NCI-H2081 treated with DMSO at 0.1 percent for 48 hours (cell line): ENCODE measurements at places on chromosomes 1 and 21.

GRCh38 chr1:198234520-198235251 lies 77.9 kb downstream of the NEK7 start:
- DNase-seq: no peak

DNA sequence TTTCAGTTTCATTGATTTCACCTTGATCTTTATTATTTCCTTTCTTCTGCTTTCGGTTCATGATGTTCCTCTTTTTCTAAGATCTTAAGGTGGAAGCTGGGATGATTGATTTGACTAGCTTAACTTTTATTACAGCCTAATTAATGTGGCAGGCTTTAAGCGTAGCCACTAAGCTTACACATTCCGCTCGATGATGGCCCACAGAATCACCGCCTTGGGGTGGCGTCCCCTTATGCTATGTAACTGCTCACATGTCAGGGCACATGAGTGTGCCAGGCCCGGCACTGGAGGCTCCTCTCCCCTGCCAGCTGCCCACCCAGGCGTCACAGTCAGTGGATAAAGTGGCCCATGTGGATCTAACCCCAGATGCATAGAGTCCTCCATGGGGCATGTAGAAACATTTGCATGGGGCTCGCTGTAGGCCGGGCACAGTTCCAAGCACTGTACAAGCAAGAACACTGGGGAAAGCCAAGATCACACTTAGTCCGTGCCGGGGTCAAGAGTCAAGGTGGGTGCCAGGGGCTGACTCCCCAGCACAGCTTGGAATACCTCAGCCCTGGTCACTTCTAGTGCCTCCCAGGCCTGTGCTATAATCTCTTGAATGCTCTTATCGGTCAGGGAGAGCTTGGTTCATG lies 41.7 kb downstream of the PKNOX1 start:
- DNase-seq: no peak

DNA sequence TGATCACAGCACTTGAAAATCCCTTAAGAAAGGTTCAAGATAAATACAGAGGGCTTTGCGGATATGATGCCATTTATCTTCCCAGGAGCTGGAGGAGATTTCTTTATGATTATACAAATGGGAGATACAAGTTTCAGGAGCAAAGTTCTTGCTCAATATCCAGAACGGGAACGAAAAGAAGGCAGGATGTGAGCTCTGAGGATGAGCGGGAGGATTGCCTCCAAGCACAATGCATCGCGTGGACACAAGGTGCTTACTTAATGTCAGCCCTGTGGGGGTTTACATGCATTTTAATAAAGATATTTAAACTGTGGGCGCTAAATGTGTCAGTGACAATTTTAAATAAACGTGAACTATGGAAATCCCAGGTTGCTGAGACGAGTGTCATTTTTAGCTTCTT lies 59.0 kb downstream of the SYT6 start:
- no peak for DNase-seq

- no peak for DNase-seq
These were observed 908 bp upstream of the ELK4 start for GRCh38 chr1:205632669-205633169.

DNA sequence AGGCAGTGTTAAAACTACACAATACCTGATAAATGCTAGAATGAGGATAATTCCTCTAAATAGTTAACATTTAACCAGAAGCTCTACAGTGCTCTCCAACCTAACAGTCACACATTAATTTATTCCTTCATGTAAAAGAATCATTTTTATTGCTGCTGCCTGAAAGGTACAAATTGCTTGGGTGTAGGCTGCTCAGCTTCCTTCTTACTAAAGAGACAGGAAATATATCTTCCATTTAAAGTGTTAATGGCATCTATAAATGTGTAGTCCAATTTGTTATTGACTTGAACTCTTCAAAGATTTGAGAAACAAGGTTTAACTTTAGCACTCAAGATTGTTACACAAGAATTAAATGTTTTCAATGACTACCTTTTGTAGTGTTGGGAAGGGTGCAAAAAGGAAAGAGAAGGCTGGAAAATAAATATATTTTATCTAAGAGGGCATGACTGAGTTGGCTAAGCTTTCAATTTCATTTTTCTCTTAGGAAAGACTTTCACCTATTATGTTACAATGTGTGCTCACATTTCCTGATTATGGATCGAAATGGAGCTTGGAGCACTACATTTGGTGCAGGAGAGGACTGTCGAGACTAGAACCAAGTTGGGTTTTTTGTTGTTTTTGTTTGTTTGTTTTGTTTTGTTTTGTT lies 105.5 kb upstream of the CACYBP start:
- no peak for DNase-seq

GRCh38 chr1:27011976-27012563 lies 580 bp downstream of the TENT5B start:
- no peak for DNase-seq

- DNase-seq: no peak
These were observed 15.0 kb downstream of the SMYD2 start for GRCh38 chr1:214295934-214296333.

GRCh38 chr1:50257940-50258685 lies 149.4 kb downstream of the ELAVL4 start:
- DNase-seq: no peak

- DNase-seq: no peak
These were observed 39.6 kb downstream of the GFI1 start for GRCh38 chr1:92447033-92447681.

- no peak for DNase-seq
These were observed 137.9 kb upstream of the NGF start for GRCh38 chr1:115475901-115476300.

GRCh38 chr1:47227341-47228232 lies 4.4 kb downstream of the TAL1 start:
- DNase-seq: no peak

DNA sequence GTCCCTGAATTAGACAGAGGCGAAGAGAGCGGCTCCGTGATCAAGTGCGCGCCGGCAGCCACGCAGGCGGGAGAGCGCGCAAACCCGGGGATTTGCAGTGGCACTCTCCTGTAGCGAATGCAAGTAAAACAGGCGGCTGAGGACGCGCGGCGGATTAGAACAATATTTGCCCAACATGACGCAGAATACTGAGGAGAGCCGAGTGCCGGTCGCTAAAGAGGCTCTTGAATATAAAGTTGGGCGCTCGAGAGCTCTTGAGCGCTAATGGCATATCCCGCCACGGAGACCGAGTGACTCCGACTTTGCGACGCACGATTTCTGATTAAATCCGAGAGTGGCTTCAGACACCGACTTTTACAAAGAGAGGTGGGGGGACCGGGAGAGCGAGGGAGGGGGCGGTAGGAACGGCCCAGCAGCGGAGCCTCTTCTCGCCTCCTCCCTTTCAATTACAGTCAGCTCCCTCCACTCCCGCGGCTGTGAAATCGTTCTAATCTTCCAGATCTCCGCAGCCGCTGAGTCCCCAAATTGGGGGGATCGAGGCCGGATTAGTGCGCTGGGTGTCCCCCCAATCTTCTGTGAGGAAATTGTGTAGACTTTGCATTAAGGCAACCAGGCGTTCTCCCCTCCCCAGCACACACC lies 2.3 kb downstream of the PAX7 start:
- DNase-seq: no peak

DNA sequence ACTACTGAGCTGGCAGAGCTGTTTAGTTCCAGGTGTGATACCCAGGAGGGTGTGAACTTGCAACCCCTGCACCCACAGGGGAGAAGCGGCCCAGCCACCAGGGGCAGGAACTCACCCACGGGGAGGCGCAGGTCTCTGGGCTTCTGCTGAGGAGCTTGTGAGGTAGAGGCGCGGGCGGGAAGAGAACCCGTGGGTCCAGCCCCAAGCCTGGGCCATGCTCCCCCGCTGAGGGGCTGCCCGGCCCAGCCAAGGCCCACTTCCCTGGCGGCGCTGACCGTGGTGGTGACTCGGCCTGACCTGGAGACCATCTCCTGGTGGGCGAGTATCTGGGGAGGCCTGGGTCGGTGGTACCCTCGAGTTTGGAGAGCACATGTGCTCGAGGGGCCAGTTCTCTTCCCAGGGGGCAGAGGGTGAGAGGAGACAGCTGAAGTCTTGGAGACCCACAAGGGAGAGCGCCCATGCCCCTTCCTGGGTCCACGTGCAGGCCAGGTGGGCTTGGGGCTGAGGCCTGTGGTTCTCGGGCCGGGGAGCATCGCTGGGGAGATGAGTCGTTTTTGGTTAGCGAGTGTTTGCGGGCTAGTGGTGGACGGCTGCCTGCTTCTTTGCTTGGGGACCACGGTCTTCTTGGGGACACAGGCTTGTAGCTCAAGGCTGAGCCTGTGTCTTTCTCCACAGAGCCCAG lies 28.4 kb upstream of the EDN2 start:
- DNase-seq: no peak

GRCh38 chr1:39407510-39407895 lies 83.9 kb upstream of the BMP8A start:
- DNase-seq: no peak

DNA sequence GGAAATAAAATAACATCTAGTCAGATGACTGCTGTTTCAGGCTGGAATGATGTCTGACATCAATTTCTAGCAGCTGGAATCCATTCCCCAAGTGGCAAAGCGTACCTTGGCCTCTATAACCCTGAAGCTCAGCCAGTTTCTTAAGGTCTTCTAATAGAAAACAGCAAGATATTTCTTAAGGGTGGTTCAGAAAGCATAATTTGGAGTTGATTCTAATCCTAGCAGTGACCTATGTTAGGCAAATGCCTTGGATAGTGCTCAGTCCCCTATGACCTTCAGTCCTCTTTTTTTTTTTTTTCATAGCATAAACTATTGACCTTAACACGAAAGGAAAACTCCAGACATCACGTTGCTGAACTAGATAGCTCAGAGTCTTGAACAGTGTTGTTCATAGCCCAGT lies 56.5 kb downstream of the LAMC2 start:
- DNase-seq: no peak

- DNase-seq: no peak
These were observed 1.1 kb downstream of the CKS1B start for GRCh38 chr1:154975409-154976059.

DNA sequence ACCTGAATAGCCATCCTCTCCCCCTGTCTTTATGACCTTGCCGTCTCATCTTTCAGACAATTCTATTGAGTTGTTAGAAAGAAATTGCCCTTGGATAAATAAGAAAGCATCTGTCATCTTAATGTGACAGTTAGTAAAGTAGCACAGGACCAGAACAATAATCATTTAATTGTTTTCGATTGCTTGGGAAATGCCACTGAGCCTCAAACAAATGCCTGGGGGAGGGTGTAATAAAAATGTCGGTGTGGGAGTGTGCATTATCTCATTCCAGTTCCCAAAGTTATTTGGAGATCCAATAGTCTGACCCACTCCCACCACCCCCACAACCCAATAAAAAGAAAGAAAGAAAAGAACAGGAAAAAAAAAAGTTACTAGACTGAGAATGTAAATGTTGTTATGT lies 509.3 kb upstream of the LRRC7 start:
- no peak for DNase-seq

GRCh38 chr1:64956733-64957441 lies 9.5 kb downstream of the JAK1 start:
- no peak for DNase-seq

DNA sequence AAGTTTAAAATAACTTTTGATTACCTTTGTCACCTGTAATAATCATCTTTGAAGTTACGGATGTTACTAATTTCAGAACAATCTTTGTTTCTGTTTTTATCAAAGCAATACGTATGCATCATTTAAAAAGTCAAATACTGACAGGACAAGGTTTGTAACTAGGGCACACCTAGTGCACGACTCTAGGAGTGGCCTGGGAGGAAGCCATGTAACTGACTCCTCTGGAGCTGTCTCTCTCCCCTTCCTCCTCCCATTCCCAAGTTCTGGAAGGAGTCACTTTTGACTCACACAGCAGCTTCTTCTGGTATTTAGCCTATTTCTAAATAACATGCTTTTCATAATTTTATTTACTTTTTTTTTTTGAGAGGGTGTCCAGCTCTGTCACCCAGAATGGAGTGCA lies 11.8 kb upstream of the RAP1GAP start:
- DNase-seq: no peak

- DNase-seq: no peak
These were observed 20.7 kb upstream of the SLC19A1 start for GRCh38 chr21:45562965-45563364.

DNA sequence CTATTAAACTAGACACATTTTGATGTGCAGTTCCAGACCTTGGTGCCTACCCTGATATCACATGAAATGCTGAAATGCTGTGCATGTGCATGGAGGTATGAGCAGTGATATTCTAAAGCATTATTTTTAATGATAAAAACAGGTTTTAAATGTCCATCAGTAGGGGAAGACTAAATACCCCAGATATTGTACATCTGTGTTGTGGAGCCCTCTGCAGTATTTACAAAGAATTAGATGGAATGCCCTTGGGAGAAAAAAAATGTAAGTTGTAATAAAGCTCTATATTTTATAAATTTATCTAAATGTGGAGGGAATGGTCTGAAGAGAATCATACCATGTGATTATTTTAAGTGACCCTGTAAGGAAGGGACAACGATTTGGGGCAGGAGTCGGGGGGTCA lies 39.1 kb upstream of the IGSF5 start:
- DNase-seq: no peak

- no peak for DNase-seq
These were observed 1.1 kb downstream of the NKAIN1 start for GRCh38 chr1:31238612-31238985.

GRCh38 chr1:239868058-239868832 lies 223.4 kb upstream of the FMN2 start:
- DNase-seq: no peak

- no peak for DNase-seq
These were observed 32.8 kb upstream of the DNASE2B start for GRCh38 chr1:84365225-84366221.

DNA sequence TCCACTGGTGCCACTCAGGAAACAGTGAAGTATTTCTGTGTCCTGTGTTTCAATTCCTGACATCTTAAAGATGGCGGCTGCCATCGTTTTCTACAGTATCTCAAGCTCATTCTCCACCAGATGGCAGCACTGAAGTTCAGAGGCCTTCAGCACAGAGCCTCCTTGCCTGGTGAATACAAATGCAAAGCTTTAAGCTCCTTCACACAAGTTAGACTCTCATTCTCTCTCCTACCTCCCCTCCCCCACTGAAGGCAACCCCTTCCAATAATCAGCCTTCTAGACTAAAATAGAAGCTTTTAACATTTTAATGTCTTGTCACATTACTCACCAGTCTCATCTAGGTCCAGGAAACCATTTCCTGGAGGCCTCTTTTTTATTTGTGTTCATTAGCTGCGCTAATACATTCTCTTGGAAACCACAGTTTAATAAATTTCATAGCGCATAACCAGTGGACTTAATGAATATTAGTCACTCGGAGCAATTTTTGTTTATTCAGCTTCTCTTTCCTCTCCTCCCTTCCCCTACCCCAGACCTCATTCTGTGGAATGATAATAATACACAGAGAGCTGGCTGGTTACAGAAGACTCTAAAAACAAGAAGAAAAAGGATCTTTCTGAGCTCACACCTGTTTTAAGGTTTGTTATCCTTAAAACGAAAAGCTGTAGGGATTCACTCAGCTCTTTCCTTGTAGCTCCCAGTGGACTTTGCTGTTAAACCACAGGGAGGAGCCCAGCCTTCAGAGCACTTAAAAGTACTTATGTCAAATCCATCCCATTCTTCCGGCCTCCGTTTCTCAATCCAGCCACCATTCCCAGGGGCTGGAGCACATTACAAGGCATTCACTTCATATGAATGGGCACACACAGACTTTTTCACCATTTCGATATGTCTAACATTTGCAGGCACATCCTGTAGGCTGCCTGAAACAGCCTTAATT lies 384.9 kb downstream of the HLX start:
- DNase-seq: peak; percentile 44
